ENCODE measurements at places on chromosomes 5 and 9. TPM values are rescaled to one million over a fixed set of nuclear protein-coding genes. Genes with fewer than 3 reads are reported as not detected.

DNA sequence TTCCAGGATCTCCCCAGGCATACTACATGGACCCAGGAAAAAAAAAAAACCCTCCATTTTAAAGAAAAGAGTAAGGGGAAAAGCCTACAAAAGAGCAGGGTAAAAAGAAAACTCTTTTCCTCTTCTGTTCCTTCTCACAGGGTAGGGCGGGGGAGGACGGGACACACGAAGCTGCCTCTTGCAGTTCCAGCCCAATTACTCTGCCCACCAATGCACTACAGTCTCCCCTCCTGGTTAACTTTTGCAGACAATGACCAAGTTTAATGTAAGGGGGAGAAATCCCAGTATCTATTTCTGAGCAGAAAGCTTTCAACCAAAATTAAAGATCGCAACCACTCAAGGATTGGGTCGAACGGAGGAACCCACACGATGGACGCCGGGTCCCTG, 1.3 kb downstream of the BRD3 start:
- peaks cover 23% of the 10 kb centered on the region for H3K4me1 ChIP-seq
- peak overlapping the region; percentile 84 for H3K4me3 ChIP-seq
- H3K36me3 ChIP-seq, result no peaks in the 10 kb centered on the region
- peaks cover 4% of the 10 kb centered on the region for H3K27me3 ChIP-seq

DNA sequence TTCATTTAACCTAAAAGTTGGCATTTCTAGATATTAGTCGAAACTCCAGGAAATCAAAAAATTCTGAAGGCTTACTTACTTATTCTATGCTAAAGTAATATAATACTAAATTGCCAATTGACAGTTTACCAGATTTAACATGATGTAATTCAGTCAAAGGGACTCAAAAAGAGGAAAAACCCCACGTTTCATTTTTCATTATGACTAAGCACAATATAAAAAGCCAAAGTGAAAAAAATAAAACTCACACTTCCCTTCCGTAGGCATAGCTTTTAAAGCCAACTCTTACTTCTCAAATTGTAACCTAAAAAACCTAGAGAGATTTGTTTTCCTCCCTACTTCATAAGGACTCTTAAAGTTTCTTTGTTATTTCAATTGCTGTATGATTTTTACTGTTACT, 146.6 kb downstream of the RAPGEF6 start:
- no peaks in the 10 kb centered on the region for H3K4me1 ChIP-seq
- no peak for DNase-seq
- no peak overlapping the region for H3K27ac ChIP-seq
- no peaks in the 10 kb centered on the region for H3K27me3 ChIP-seq

DNA sequence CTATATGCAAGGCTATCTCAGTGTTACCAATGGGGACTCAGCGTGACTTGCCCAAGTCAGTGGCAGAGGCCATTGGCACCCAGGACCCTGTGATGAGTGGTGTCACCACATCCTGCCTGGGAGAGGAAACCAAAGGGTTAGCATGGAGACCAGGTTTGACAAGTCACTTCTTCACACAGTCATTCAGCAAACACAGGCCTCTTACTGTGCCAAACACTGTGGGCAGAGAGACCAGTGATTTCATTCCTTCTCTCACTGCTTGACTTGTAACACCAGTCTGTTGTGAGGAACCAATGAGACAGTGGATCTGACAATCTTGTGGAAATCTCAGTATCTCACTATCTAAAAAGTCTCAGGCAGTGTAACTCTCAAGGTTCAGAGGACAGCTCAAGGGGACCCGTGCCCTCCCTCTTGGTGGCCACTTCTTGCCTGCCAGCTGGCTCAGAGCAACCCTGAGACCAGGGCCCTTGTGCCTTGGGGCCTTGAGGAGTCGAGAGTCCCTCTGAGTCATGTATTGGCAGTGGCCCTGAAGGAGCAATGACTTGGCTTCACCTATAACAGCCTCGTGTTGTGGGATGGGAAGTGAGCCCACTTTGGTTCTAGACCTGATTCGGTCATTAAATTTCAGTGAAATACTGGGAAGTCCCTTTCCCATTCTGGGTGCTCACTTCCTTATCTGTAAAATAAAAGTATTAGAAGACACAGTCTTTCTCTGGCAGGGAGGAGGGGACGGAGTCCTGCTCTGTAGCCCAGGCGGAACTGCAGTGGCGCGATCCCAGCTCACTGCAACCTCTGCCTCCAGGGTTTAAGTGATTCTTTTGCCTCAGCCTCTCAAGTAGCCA, 1.6 kb downstream of the FABP6 start:
- no peaks in the 10 kb centered on the region for H3K27me3 ChIP-seq
- no peaks in the 10 kb centered on the region for H3K36me3 ChIP-seq
- no peak overlapping the region for H3K27ac ChIP-seq
- no peak overlapping the region for H3K4me3 ChIP-seq
- DNase-seq, result peak; percentile 27

GRCh38 chr5:62732677-62733121, 154.1 kb downstream of the LRRC70 start:
- H3K4me3 ChIP-seq, result no peak overlapping the region
- peak; percentile 33 for DNase-seq
- H3K27me3 ChIP-seq, result no peaks in the 10 kb centered on the region
- H3K27ac ChIP-seq, result no peak overlapping the region
- no peaks in the 10 kb centered on the region for H3K4me1 ChIP-seq
- H3K36me3 ChIP-seq, result no peaks in the 10 kb centered on the region

DNA sequence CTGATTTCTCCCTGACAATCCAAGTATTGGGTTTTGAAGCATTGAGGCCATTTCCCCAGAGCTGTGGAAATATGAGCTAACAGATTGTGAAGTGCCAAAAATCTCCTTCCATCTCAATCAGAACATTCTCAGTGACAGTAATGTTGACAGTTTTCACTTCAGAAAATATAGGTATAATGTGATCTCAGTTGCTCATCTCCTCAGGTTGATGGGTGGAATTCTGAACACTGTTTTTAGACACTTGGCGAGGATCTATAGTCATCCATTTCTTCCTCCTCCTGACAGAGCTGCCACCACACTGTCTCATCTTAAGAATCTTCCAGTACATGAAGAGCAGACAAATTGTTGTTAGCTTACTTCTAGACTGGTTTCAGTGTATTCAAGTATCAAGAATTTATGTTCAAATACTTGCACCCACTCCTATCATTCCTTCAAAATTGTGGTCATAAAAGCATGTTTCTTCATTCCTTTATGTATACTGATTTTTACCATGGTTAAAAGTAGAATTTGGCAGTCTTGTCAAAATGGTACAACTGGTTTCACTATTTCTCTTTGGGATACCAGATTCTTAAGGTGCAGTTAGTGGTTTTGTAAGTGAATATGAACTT, 199.7 kb upstream of the TLE4 start:
- no peak for DNase-seq
- H3K4me1 ChIP-seq, result no peaks in the 10 kb centered on the region
- no peak overlapping the region for H3K4me3 ChIP-seq
- H3K36me3 ChIP-seq, result no peaks in the 10 kb centered on the region
- H3K27me3 ChIP-seq, result no peaks in the 10 kb centered on the region

GRCh38 chr5:34775886-34776285, 63.1 kb upstream of the TTC23L start:
- no peaks in the 10 kb centered on the region for H3K27me3 ChIP-seq
- no peaks in the 10 kb centered on the region for H3K36me3 ChIP-seq
- H3K4me1 ChIP-seq, result no peaks in the 10 kb centered on the region
- H3K4me3 ChIP-seq, result no peak overlapping the region
- no peak overlapping the region for H3K27ac ChIP-seq
- DNase-seq, result no peak

DNA sequence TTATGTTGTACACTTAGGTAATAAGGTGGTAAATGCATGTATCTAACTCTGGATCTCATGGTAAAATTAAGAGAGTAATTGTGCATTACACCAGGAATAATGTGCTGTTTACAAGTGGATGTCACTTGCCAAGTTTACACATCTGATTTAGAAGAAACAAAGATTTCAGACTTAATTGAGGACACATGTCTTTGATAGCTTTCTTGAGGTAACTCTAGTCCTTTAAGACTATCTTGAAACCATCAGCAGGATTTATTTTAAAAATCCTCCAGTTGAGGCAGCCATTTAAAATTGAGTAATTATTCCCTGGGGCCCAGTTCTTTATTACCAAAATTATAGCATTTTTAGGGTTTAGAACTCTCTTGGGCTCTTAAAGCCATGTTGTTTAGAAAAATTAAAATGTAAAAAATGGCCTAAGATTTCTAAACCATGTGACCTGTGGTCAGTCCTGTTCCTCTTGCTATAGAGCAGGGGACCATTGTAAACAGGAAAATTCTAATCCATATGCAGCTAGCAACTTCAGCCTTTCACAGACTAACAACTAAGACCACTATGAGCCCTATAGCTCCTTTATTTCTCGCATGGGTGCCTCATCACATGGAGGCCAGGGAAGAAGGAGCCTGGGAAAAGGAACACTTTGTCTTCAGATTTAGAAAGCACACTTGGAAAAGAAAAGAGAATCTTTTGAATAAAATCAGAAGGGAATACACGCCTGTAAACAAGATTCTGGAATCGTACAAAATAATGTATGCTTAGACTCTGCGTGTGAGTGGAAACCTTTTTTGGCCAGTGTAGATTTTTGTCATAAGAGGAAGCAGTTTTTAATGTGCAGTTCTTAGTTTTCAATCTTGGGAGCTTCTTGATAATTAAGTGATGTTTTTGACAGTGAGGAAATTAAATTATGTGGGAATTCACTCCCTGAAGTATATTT, 71.2 kb downstream of the ZSWIM6 start:
- peaks cover 22% of the 10 kb centered on the region for H3K4me1 ChIP-seq
- no peak overlapping the region for H3K4me3 ChIP-seq
- H3K27ac ChIP-seq, result no peak overlapping the region
- H3K27me3 ChIP-seq, result no peaks in the 10 kb centered on the region
- DNase-seq, result no peak

DNA sequence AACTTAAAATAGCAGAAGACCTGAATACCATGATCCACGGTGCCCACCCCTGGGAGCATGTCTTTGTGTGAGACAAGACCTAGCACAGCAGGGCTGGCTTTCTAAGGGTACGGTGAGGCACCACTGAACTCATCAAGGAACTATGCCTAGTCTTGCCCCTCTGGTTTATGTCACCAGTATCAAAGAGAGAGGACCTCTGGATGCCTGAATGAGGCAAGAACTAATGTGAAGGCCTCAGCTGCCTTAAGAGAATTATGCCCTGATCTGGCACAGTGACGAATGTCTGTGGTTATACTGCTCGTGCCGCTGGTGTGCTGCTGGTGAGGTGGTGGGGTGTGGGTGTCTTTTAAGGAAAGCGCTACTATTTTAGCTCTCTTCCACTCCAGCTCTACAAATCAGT, 23.0 kb downstream of the NREP start:
- no peak overlapping the region for H3K4me3 ChIP-seq
- peaks cover 50% of the 10 kb centered on the region for H3K4me1 ChIP-seq
- no peaks in the 10 kb centered on the region for H3K27me3 ChIP-seq
- peak; percentile 49 for DNase-seq
- peaks cover 35% of the 10 kb centered on the region for H3K36me3 ChIP-seq

DNA sequence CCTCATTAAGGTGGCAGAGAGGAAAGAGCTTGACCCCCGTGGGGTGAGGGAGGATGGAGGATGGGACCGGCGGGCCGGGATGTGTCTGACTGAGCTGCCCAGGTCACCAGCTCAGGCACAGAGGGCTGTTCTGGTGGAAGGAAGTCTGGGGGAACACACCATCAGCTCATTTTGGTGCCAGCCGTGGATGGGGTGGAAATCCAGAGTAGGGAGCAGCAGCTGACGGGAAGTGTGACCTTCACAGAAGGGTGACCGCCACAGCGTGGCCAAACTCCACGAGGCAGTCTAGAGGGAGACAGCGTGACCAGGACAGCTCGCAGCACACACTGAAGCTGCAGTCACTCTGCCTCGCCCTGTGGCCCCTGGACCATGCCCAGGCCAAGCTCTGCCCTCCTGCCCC, 45.3 kb upstream of the PHYKPL start:
- H3K4me1 ChIP-seq, result no peaks in the 10 kb centered on the region
- no peak overlapping the region for H3K27ac ChIP-seq
- no peaks in the 10 kb centered on the region for H3K27me3 ChIP-seq
- no peak for DNase-seq
- no peak overlapping the region for H3K4me3 ChIP-seq

GRCh38 chr9:131274674-131275331, 1.5 kb downstream of the FAM78A start:
- peak overlapping the region; percentile 92 for H3K27ac ChIP-seq
- peak overlapping the region; percentile 98 for H3K4me3 ChIP-seq
- peaks cover 60% of the 10 kb centered on the region for H3K4me1 ChIP-seq

DNA sequence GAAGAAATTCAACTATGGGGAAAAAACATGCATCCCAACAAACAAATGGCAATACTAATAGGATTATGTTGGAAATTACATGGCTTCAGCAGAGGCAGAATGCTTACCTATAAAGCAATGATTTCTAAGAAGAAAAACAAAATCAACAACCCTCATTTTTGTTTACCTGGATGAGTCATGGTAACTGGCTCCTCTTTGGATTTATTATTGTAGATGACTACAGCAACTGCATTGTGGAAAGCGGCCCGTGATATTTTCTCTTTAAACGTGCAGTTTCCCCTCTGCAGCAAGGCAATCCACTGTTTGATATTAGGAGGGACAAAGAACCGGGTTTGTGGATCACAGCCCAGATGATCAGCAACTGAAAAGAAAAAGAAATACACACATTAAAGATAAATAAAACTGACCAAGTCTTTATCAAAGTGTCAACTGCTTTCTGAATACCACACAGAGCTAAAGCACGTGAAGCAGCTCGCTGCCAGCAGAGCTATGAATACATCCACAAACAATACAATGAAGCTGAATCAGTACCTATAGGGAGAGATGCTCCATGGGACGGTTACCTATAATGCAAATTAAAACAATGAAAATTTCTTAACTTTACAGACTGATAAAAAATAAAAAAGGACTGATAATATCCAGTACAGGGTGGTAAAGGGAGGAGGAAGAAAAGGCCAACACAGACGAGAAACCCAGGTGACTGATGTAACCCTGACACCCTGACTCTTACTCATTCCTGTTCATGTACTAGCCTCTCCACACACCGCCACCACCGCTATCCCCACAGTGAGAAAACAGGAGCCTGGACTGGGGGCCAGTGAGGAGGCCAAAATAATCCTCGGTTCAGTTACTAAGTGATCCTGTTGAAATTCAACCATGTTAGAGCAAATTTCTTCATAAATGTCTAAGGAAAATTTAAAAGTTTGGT, 31.0 kb downstream of the RNF130 start:
- H3K27ac ChIP-seq, result no peak overlapping the region
- no peaks in the 10 kb centered on the region for H3K27me3 ChIP-seq
- no peaks in the 10 kb centered on the region for H3K4me1 ChIP-seq
- peaks cover 4% of the 10 kb centered on the region for H3K36me3 ChIP-seq
- no peak for DNase-seq
- no peak overlapping the region for H3K4me3 ChIP-seq

OR2S2 gene
- polyA plus RNA-seq, result not detected

TBC1D9B gene
- 64.5 TPM for polyA plus RNA-seq

PCDHA5 gene
- 0.53 TPM for polyA plus RNA-seq

CDHR2 gene
- 0.59 TPM for polyA plus RNA-seq
